ENCODE measurements at places on chromosomes 3 and 15. TPM values are rescaled to one million over a fixed set of nuclear protein-coding genes. Genes with fewer than 3 reads are reported as not detected.

GRCh38 chr15:92268900-92269299 is 124.8 kb upstream of the ST8SIA2 start:
- no peak overlapping the region for H3K27ac ChIP-seq
- peaks cover 27% of the 10 kb centered on the region for H3K27me3 ChIP-seq
- no peaks in the 10 kb centered on the region for H3K4me1 ChIP-seq
- DNase-seq = no peak
- no peaks in the 10 kb centered on the region for H3K36me3 ChIP-seq

DNA sequence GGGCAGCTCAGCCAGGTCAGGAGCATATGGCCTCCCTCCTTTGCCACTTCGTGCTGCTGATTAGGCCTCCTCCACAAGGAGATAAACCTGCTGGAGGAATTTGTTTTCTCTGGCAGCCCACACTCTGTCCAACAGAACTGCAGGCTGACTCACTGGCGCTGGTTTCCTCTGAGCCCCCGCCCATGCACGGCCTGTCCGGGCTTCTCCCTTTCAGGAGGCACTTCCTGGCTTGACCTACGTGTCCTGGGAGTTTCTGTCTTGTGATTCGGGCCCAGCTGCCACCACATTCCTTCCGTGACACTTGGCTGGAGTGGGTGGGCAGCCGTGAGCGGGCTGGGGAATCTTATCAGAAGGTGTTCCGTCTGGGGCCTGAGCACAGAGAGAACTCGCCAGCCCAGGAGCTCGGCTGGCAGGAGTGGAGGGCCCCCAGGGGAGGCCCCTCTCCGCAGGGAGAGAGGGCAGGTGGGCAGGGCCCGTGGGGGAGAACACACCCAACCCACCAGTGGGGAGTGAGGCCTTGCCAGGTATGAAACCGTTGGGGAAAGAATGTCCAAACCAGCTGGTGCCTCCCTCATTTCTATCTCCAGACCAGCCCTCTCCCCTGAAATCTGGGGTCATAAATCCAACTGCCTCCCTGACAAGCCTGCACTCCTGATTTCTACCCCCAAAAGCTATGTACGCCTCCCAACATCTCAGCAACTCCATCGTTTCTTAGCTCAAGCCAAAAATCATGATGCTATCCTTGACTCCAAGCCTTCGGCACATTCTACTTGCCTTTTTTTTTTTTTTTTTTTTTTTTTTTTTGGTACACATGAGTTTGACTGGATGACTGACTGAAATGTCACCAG is 110.6 kb upstream of the MEF2A start:
- no peak for DNase-seq
- H3K27me3 ChIP-seq = no peaks in the 10 kb centered on the region
- peaks cover 32% of the 10 kb centered on the region for H3K4me1 ChIP-seq
- H3K36me3 ChIP-seq = peaks cover 4% of the 10 kb centered on the region

- H3K4me3 ChIP-seq = no peak overlapping the region
- no peaks in the 10 kb centered on the region for H3K27me3 ChIP-seq
- H3K27ac ChIP-seq = no peak overlapping the region
- no peak for DNase-seq
- H3K4me1 ChIP-seq = no peaks in the 10 kb centered on the region
- H3K36me3 ChIP-seq = no peaks in the 10 kb centered on the region
Measured at GRCh38 chr3:43206105-43206504, 80.2 kb upstream of the SNRK start.

GRCh38 chr15:65323071-65323511 is 18.6 kb downstream of the RNU5B-1 start:
- H3K27ac ChIP-seq = no peak overlapping the region
- peaks cover 7% of the 10 kb centered on the region for H3K4me1 ChIP-seq
- no peaks in the 10 kb centered on the region for H3K36me3 ChIP-seq
- no peaks in the 10 kb centered on the region for H3K27me3 ChIP-seq

DNA sequence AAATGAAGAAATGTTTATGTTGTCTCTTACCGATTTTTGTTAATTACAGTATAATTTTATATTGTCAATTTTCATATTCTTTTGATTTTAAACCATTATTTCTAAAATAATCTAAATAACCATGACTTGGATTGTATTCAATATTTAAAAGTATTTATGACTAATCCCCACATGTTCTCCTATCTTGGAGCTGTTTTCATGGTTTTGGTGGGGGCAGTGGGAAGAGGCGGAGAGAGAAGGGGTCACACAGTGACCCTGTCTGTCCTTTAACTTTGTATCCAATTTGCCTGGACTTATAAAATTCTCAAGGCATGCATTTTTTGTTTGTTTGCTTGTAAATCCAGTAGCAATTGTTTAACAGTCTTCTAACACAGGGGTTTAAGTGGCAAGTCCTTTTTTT is 407.4 kb downstream of the NTRK3 start:
- H3K4me3 ChIP-seq = no peak overlapping the region
- DNase-seq = no peak
- no peaks in the 10 kb centered on the region for H3K36me3 ChIP-seq
- H3K27me3 ChIP-seq = no peaks in the 10 kb centered on the region

Gene SELENOT
- 104 TPM for total RNA-seq

Measured in activated T-cell treated with anti-CD3 and anti-CD28 coated beads, Interleukin-2, amount 50 U/mL, for 72 hours (primary cell).